H9 (cell line): ENCODE measurements at places on chromosomes 1 and 21.

- no peak for DNase-seq
Measured at GRCh38 chr1:78471890-78472620, 18.7 kb upstream of the PTGFR start.

DNA sequence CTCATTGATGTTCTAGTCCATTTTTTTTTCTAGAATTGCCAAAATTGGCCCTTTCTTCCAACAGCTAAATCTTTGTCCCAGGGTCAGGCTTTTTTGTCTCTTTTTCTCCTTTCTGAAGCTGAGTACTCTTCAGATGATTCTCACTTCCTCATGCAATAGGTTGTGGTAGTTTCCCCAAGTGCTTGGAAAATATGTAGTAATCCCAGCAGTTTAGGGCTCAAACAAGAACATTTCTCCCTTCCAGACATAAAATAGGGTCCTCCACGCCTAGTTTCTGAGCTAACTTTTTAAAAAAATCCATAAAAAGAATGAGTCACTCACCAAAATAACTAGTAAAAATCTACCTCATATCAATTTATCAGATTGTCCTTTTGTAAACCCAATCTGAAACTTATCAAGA is 10.0 kb upstream of the MCOLN3 start:
- DNase-seq = no peak

DNA sequence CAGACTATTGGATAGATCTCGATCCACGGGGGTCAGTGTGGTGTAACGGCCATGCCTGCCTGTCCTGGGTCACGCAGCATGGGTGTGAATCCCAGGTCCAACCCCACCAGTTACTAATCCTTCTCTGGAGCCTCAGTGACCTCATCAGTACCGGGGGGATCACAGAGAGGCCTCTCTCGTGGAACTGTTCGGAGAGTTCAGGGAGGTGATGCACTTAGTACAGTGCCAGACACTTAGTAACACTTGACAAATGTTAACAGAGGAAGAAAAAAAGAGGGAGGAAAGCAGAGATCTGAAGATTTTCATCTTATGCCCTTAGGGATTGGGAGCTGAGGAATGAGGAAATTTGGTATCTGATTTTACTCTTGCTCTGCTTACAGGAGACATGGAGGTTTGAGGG is 2.9 kb downstream of the ABCA4 start:
- no peak for DNase-seq

DNA sequence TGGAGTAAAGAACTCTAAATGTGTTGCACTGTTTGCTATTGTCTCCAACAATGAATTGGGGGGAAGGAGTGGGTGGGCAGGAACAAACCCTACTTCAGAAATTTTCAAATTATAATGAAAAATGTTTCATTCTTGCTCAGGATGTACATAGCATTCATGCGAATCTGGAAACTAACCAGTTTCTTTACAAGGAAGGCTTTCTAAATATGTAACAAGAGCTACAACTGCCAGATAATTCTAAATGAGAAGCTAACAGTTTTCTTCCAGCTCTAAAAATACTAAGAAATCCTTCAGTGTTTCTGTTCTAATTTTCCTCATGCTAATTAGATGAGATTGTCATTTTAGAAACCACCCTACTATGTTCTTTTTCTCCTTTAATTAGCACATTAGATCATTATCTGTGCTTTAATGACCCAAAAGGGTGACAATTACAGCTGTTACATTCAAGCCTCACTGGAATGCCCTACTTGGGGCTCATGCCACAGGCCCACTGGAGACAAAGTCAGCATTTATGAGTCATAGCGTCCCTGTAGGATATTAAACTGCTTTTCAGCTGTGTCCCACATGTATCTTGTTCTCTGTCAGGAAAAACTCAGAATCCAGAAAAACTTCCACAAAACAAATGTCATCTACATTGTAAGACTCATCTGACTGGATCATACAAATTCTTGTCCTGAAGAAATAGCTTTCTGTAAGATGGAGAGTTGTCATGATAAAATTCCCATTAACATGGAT is 804.6 kb upstream of the CXADR start:
- DNase-seq = no peak

DNA sequence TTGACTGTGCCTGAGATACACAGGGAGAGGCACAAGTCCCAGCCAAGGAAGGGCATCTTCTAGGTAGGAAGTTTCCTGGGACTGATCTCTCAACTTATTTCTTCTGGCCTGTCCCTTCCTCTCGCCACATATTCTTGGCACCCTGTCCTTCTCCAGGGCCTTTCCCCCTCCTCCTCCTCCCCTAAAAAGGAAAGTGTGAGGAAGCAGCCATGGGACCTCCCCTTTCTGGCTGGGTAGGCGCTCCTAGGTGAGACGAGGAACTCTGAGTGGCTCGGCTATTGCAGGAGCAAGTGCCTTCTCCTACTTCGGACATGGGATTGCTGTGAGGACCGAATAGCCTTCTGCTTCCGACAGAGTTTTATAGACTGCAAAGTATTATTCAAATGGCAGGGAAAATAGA is 15.5 kb upstream of the MTARC2 start:
- DNase-seq = no peak

- no peak for DNase-seq
Measured at GRCh38 chr21:36713746-36714145, 14.8 kb downstream of the SIM2 start.

DNA sequence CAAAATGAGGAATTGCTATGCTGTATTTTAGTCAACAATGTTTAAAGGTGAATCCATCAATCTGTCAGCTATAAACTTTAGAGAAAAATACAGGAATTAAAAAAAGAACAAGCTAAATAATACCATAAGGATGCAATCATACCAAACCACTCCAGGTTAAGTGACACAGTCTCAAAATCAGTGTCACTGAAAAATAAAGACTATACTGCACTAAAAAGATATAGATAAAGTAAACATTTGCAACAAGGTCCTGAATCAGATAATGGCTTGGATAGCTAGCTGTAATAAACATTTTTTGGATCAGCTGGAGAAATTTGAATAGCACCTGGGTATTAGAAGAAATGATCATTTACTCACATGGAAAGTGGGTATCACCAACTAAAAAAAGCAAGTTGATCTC is 7.8 kb downstream of the GPBP1L1 start:
- DNase-seq = no peak

DNA sequence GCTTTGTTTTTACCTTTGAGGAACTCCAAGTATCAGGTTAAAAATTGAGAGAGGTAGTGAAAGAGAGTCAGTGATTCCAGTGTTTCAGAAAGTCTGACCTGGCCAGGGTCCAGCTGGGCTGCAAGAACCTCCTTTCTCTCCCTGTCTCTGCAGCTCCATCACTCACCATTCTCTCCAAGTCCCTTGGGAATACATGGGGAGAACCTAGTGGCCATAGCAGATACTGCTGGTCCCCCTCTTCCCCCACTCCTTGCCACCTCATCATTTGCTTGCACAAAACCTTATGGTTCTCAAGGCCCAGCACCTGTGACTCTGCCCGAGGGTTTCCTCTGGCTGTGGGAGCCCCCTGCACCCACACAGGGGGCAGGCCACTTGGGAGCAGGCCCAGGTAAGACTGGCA is 279.5 kb downstream of the KIF26B start:
- no peak for DNase-seq

DNA sequence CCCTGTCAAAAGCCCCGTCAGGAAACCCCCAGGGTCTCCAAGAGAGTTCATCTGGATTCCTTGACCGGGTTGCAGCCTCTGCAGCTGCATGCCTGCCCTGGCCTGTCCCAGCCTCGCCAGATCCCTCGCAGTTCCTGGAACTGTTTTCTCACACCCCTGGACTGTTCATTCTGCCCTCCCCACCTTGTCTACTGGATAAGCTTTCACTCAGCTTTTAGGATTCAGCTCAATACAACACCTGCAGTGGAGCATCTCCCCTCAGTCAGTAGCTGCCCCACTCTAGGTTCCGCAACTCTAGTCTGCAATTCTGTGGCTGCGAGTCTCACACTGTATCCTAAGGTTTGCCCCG is 67.2 kb downstream of the FAM163A start:
- no peak for DNase-seq

DNA sequence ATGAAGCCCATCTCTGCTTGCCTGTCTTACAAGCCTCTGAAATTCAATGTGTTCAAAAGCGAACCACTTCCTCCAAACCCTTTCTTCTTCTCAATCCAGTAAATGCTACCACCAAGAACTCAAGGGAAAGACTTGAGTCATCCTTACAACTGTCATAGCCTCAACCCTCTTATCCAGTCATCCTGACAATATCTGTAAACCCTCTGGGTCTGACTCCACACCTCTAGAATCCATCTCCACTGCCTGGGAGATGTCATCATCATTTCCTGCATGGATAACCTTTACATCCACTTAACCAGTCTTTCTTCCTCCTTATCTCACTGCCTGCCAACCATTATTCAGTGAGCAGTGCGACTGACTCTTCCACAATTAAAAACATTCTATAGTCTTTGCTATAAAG is 441.1 kb downstream of the SETD4 start:
- DNase-seq = no peak

GRCh38 chr1:67726224-67726623 is 41.2 kb downstream of the GADD45A start:
- no peak for DNase-seq

GRCh38 chr1:1462318-1462966 is 9.1 kb upstream of the ATAD3B start:
- no peak for DNase-seq

DNA sequence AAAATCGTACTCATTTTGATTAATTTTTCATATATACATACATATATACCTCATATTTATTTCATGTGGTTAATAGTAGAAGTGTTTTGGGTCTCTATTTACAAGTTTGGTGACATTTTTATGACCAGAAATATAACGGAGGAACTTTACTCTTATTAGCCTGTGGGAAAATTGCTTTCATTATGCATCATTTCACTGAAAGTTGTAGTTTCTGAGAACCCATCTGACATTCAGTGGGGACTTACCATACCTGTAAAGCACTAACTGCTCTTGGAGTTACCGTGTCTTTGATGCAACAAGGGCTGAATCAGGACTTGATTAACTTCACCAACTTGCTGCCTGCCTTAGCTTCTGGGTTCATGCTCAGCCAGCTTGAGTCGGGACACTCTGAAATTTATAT is 49.9 kb upstream of the ITPKB start:
- no peak for DNase-seq

- DNase-seq = no peak
Measured at GRCh38 chr1:65150108-65150463, 2.1 kb downstream of the AK4 start.

- DNase-seq = no peak
Measured at GRCh38 chr21:23644768-23645167, 1962.5 kb downstream of the MRPL39 start.

- no peak for DNase-seq
Measured at GRCh38 chr1:110765640-110766335, 91.0 kb upstream of the KCNA3 start.
